Progenitor cell of endocrine pancreas (in vitro differentiated cells): ENCODE measurements at places on chromosomes 11 and 22. TPM values are rescaled to one million over a fixed set of nuclear protein-coding genes. Genes with fewer than 3 reads are reported as not detected.

The MYOD1 gene
- not detected in 2 replicates for total RNA-seq

The HBG1 gene
- not detected in 2 replicates for total RNA-seq

- DNase-seq = no peak
Observed at GRCh38 chr11:64998690-64999431, 2.1 kb upstream of the BATF2 start.

DNA sequence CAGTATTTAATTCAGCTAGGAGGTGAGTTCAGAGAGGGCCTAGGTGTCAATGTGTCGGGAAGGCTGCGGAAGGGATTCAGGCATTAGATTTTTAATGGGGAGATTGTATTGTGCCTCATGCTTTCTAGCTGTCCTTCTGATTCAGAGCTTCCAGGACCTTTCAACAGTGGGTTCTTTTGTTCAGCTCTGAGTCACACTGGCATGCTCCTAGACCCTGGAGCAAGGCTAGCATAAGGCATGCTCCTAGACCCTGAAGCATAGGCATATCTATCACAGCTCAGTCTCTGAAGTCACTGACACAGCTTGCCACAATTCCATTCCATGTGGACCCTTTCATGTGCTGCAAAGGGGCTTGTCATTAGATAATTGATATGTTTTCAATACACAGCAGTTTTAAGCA, 396.9 kb downstream of the RAB38 start:
- DNase-seq = no peak

- no peak for DNase-seq
Observed at GRCh38 chr11:108902027-108902469, 237.2 kb downstream of the DDX10 start.

DNA sequence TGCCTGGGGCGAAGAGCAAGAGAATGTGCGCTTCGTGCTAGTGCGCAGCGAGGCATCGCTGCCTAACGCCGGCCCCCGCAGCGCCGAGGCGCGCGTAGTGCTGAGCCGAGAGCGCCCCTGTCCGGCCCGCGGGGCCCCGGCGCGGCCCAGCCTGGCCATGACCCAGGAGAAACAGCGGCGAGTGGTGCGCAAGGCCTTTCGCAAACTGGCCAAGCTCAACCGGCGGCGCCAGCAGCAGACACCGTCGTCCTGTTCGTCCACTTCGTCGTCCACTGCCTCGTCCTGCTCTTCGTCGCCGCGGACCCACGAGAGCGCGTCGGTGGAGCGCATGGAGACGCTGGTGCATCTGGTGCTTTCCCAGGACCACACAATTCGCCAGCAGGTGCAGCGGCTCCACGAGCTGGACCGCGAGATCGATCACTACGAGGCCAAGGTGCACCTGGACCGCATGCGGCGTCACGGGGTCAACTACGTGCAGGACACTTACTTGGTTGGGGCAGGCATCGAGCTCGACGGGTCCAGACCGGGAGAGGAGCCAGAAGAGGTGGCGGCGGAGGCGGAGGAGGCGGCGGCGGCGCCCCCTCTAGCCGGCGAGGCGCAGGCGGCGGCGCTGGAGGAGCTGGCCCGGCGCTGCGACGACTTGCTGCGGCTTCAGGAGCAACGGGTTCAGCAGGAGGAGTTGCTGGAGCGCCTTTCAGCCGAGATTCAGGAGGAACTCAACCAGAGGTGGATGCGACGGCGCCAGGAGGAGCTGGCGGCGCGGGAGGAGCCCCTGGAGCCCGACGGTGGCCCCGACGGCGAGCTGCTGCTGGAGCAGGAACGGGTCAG, 1.0 kb downstream of the RASSF10 start:
- DNase-seq = peak; percentile 43

The SLC5A1 gene
- total RNA-seq = not detected in 2 replicates

The OR8G1 gene
- not detected in 2 replicates for total RNA-seq

DNA sequence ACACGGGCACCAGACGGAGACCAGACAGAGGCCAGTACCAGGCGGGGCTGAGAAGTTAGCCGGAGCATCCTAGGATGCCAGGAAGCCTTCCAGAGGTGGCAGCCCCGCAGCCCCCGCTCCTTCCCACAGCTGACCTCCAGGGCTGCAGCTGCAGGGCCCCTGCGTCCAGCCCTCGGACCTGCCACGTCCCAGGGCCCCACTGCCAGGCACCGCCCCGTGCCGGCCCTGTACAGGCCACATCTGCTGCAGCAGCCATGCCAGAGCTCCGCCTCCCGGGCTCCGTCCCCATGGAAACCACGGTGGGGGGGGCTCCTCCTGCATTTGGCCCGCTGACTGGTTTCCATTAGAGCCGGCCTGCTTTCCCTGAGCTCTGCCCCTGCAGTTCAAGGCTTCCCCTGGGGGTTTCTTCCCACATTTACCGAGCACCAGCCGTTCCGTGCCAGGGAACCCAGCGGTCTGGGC, 62.5 kb upstream of the PPARA start:
- DNase-seq = no peak

The SHANK3 gene
- 6.9 and 7.5 TPM in 2 replicates for total RNA-seq

- peak; percentile 69 for DNase-seq
Observed at GRCh38 chr22:39135092-39135896, 17.2 kb downstream of the CBX7 start.

GRCh38 chr11:14029971-14030920, 67.7 kb downstream of the SPON1 start:
- DNase-seq = no peak

- no peak for DNase-seq
Observed at GRCh38 chr22:39900306-39901227, at the start of gene GRAP2. GRAP2 (plus strand) TSS chr22:39901084; CDS start chr22:39947107, 46,023 bp downstream.

- no peak for DNase-seq
Observed at GRCh38 chr11:43644621-43645299, 35.8 kb upstream of the HSD17B12 start.

GRCh38 chr11:68200639-68201038, 12.5 kb downstream of the KMT5B start:
- DNase-seq = no peak

The PRR33 gene
- not detected in 2 replicates for total RNA-seq

DNA sequence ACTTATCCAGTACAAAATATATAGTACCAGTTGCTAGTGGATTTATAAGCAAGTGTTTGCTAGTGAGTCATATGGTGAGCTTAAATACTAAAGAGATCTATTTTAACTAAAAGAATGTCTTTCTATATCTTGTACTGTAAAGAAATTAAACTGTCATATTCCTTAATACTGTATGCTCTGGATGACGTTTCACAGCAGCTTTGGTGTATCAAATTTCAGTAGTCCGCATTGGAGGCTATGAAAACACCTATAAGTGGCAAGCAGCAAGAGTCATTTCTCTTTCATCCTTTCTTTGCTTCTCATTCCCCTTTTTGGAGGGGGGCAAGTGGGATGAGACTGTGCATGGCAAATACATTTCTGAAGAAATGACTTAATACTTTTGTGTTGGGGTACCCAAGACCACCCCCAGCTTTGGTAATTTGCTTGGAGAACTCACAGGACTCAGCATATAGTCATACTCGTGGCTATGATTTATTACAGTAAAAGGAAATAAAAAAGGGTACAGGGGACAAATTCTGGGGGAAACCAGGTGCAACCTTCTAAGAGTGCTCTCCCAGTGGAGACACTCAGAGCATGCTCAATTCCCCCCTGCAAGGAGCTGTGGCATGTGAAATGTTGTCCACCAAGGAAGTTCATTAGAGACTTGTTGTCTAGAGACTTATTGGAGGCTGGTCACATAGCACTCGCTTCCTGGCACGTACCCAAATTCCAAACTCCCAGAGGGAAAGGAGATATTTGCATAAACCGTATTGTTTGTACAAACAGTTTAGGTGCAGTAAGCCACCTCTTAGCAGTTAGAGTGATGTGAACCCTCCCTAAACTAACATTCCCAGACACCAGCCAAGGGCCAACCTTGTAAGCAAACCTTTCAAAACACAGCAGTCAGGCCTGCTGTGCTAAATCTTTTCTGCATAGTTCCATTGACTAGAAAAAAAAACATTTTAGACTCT, 210.8 kb downstream of the PGR start:
- DNase-seq = no peak

DNA sequence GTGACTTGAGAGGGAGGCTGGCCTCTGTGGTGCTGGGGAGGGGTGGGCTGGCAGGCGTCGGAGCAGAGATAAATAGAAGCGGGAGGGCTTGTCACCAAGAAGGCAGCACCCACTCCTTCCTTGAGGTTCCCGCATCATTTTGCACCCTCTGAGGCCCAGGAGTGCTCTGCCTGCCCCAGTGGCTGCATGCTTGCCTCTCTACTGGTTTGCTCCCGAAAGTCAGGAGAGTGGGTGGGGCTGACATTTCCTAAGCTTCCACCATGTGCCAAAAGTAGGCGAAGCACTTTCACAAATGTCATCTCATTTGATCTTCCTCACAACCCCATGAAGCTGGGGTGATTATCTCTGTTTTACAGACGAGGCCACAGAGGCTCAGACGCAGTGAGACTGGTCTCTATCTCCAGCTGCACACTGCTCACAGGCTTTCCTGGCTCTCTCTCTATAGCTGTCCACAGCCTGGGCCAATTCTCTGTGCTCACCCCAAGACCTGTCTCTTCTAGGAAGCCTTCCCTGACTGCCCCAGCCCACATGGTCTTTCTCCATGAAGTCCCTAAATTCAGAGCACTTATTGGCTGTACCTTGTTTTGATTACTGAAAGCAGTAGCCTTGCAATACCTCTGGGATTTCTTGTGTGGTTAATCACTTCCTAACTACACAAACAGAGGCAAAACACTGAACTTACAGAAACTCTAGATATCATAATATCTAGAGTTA, 2.6 kb upstream of the UCP3 start:
- no peak for DNase-seq

DNA sequence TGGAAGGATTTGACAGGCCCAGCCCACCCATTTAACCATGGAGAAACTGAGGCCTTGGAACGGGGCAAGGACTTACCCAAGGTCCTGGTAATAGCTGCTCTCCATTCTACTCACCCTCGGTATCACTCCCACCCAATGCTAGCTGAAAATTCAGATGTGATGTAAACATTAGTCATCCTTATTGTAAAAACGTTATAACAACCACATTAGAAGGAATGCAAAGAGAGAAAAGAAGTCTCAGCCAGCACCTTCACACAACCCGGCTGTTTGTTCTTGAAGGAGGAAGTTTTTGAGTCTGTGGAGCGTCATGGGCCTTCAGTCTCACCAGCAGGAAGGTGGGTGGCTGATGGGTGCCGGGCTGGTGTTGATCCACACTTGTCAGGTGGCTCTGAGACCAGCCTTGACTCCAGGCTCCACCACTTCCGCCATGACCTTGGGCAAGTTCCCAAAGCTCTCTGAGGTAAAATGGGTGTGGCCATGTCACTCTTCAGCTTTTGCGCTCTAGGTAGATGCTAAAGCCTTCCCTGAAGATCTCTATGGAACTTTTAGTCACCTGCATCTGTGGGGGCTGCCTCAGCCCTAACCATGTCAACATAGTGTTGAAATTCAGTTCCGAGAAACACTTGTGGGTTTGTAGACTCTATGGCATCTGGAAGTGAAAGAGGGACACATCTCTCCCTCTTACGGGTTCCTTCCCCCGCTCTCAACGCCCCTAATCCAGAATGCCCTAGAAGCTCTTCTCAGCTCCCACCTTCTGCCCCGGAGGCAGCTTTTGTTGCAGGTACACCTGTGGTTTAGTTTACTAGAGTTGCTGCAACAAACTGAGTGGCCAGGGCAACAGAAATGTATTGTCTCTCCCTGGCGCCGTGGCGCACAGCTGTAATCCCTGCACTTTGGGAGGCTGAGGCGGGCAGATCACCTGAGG, 14.8 kb downstream of the CD6 start:
- DNase-seq = no peak

DNA sequence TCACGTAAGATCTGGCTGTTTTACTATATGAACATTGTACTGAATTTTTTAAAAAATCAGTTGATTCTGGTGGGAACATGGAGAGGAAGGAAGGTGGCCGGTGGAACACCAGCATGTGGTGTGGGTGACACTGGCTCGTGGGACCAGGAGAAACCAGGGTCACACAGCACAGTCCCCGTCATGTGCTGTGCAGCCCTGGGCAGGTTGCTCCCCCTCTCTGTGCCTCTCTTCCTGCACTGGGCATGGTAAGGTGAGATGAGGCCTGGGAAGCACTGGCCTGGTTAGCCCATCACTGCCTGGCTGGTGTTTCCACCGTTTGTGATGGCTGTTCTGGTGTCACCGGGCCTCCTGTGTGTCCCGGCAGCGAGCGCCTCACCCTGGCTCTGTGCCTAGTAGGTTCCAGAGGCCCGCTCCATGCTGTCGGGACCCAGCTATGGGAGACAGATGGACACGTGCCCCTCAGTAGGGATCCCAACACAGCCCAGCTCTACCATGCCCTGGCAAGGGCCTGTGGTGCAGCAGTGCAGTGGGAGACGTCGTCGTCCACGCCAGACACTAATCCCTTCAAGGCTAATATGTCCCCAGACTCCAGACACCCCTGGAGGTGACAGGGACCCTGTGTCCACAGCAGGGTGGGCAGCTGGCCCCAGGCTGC, 88.2 kb upstream of the LINC01488 start:
- DNase-seq = no peak

GRCh38 chr22:26442086-26442756, 13.2 kb downstream of the ASPHD2 start:
- no peak for DNase-seq

DNA sequence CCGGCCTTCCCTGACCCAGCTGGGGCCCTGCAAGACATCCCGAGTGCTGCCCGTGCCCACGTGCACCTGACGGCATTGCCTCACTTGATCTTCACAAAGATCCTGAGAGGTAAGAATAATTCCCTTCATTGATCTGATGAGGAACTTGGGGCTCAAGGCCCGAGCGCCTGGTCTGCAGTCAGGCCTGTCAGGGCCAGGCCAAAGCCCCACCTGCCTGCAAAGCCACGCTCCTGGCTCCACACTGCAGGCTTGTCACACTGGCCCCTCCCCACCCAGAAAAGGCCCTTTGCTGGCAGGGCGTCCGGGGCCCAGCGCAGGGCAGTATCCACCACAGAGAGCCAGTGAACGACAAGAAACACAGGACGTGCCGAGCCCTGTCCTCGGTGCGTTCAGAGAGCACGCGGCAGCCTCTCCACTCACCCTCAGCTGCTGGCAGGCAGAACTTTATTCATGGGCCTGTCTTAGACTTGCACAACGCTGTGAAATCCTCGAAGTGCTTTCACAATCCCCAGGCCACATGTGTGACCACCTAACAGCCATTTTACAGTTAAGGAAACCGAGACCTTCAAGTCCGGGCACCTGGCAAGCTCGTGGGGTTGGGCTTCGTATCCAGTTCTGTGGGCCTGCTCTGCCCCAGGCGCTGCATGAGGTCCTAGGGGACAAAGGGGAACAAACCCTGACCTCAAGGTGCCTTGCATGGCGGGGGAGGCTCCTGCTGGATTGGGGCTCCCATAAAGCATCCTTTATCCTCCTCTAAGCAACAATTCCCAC, 14.8 kb downstream of the KIAA0930 start:
- no peak for DNase-seq

The GNG3 gene
- 1.8 and 2.0 TPM in 2 replicates for total RNA-seq

- no peak for DNase-seq
Observed at GRCh38 chr22:30312053-30312452, 14.7 kb downstream of the TBC1D10A start.

GRCh38 chr11:76231121-76231738, 24.9 kb upstream of the WNT11 start:
- no peak for DNase-seq

The FREY1 gene
- 2.8 and 3.7 TPM in 2 replicates for total RNA-seq

GRCh38 chr11:33980897-33981296, 70.6 kb upstream of the CAPRIN1 start:
- DNase-seq = no peak

The RBMXL2 gene
- total RNA-seq = 0.14 TPM in 1 of 2 replicates, not detected in the other
